ENCODE measurements at places on chromosomes 4 and X.

GRCh38 chr4:7815981-7816380 is 123.7 kb downstream of the AFAP1 start:
- no peak for DNase-seq

GRCh38 chr4:170014359-170015011 is 11.7 kb downstream of the MFAP3L start:
- peak; percentile 66 for DNase-seq

- no peak for DNase-seq
Measured at GRCh38 chr4:70402762-70403161, 5.0 kb downstream of the OPRPN start.

DNA sequence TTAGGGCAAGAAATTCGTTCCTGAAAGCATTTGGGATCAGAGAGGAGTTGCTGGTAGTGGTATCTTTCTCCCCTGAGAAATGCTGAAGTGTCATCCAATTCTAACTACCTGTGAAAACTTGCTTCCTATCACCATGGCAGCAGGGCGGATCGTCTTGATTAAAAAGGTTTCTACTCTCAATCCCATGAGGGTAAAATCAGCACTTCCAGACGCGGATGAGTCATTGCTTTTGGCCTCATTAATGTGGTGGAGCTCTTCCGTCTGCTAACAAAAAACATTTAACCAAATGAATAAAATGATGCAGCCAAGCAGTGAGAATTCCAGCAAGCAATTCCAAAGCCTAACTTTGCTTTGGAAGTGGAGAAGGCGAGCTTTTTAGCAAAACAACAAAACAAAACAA is 325.6 kb downstream of the CAMK2D start:
- DNase-seq, result peak; percentile 71

DNA sequence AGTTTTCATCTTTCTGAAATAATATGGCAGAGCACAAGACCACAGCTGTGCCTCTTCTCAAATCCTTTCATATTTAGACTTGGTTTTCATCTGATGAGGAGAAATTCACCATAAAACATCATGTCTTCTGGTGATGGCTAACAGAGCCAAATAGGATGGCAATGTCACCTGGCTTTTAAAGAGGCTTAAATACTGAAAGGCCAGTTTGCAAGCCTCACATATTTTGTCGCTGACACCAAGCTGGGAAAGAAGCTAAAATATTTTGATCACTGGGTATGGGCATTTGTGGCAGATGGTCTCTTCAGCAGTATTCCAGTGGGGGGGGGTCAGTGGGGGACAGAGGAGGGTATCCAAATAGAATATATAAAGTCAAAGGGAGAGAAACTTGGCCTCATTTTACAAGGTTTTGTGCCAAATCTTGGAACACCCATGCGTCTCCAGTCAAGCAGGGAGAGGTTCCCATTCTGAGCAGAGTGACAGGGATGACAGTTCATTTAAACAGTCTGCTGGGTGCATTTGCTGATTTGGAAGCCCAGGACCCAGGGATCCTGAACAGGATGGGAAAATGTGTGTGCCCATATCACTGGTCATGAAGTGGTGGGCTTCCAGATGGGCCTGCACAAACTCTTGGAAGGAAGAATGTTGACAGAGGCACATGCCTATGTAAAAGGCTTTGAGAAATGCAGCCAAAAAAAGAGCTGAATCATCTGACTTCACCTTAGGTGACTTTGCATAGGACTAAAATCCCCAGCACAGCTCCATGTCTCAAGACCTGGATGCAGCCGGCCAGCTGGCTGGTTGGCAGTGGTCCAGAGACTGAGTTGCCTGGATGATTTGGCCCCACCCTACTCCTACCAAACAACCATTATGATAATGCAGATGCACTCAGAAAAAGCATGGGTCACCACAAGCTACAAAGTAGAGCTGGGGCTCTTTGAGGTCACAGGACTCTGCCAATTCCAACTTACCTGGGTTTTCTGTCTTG is 484.4 kb upstream of the NR3C2 start:
- DNase-seq, result no peak

GRCh38 chr4:76736414-76736813 is 161.5 kb downstream of the SOWAHB start:
- DNase-seq, result no peak

- DNase-seq, result no peak
Measured at GRCh38 chr4:53012738-53013137, 150.6 kb downstream of the RASL11B start.

GRCh38 chr4:47577779-47578553 is 92.9 kb downstream of the ATP10D start:
- no peak for DNase-seq
